ENCODE measurements at places on chromosomes 16 and 17.

- no peak for DNase-seq
- H3K36me3 ChIP-seq: no peaks in the 10 kb centered on the region
- H3K4me3 ChIP-seq: peak overlapping the region; percentile 53
- peak overlapping the region; percentile 75 for H3K27ac ChIP-seq
- H3K4me1 ChIP-seq: peaks cover 19% of the 10 kb centered on the region
- H3K27me3 ChIP-seq: peaks cover 15% of the 10 kb centered on the region
Measured at GRCh38 chr17:48554412-48555257, 9.7 kb upstream of the HOXB2 start.

DNA sequence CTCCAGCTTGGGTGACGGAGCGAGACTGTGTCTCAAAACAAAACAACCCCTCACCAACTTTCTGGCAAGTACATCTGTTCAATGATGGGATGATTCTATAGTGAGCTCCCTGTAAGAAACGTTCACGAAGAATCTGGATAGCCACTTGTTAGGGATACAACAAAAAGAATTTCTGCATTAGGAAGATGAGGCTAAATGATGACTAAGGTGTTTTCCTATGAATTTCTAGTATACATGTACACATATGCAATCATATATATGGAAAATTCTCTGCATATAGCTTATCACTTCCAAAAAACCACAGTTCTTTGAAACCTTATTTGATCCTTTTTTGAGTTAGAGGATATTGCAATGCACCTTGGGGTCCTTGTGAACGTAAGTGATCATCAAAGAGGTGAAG lies 64.4 kb upstream of the CLEC18A start:
- DNase-seq: no peak
- H3K4me1 ChIP-seq: peaks cover 3% of the 10 kb centered on the region
- no peaks in the 10 kb centered on the region for H3K36me3 ChIP-seq

DNA sequence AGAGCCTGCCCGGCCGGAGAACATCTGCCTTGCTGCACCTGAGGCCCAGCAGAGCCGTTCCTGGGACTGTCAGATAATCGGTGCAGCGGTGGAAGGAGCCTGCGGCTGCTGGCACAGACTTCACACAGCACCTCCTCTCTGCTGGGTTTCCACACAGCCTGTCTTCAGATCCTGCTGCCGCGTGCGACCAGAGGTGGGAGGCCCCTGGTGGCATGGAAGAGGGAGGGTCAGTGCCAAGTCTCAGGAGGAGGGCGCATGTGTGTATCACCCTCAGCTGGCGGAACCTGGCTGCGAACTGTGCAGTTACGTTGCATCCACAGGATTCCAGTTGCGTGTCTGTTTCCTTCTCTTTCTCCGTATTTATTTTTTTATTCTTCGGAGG lies 3.3 kb downstream of the CDK5R1 start:
- no peak overlapping the region for H3K27ac ChIP-seq
- no peaks in the 10 kb centered on the region for H3K27me3 ChIP-seq
- peaks cover 23% of the 10 kb centered on the region for H3K4me1 ChIP-seq
- no peaks in the 10 kb centered on the region for H3K36me3 ChIP-seq
- DNase-seq: no peak

DNA sequence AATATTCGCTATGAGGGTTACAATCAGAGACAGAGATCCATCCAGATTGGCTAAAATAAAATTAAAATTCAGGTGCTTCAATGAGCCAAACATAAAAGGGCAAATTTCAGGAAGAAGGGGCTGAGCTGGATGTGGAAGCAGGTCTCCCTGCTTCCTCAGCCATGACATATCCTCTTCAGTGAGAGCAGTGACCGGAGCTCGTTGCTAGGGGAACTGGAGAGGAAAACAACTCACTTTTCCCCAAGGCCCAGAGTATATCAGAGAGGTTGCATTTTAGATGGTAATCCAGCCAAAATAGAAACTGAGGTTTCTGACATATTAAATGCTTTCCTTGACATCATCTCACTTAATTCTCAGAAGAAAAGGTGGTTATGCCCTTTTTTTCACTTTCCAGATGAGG lies 503.5 kb downstream of the HS3ST4 start:
- no peak overlapping the region for H3K27ac ChIP-seq
- H3K36me3 ChIP-seq: no peaks in the 10 kb centered on the region
- DNase-seq: no peak
- no peak overlapping the region for H3K4me3 ChIP-seq

DNA sequence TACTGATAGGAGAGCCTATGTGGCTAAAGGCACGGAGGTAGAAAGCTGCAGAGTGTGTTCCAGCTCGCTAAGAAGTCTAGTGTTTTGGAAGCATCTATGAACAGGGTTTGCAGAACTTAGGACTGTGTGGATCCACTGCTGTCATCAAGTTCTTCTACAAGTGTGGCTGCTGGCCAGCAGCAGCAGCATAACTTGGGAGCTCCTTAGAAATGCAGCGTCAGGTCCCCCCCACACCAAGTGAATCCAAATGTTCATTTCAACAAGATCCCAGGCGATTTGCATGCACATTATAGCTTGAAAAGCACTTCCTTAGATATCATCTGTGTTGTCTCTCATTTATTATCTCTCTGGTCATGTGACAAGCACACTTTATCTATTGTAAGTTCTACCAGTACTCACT lies 131.9 kb upstream of the SHISA6 start:
- H3K27me3 ChIP-seq: no peaks in the 10 kb centered on the region
- DNase-seq: no peak
- H3K27ac ChIP-seq: no peak overlapping the region
- H3K4me1 ChIP-seq: no peaks in the 10 kb centered on the region

DNA sequence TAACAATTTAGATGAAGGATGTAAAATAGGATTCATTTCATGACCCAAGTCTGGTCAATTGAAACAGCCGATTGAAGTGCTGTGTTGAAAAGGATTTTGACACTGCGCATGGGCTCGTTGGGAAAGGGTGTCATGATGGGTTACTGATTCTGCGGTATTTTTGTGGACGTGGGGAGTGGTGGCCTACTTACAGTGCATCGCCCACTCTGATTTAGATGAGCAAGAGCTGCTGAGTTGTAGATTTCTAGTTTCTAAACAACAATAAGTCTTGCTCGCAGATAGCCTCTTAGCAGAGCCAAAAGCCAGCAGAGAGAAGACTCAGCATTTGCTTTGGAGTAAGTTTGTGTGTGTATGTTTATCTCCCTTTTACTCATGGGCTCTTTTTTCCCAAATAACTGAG lies 731.0 kb downstream of the MAF start:
- no peak for DNase-seq
- H3K4me1 ChIP-seq: peaks cover 15% of the 10 kb centered on the region
- H3K36me3 ChIP-seq: no peaks in the 10 kb centered on the region
- H3K27me3 ChIP-seq: no peaks in the 10 kb centered on the region
- H3K27ac ChIP-seq: no peak overlapping the region

GRCh38 chr17:76702076-76702475 lies 8.7 kb downstream of the MXRA7 start:
- peak overlapping the region; percentile 88 for H3K27ac ChIP-seq
- no peak overlapping the region for H3K4me3 ChIP-seq
- peaks cover 38% of the 10 kb centered on the region for H3K4me1 ChIP-seq

- H3K27me3 ChIP-seq: no peaks in the 10 kb centered on the region
- H3K4me3 ChIP-seq: no peak overlapping the region
- H3K4me1 ChIP-seq: no peaks in the 10 kb centered on the region
- no peak for DNase-seq
Measured at GRCh38 chr17:16423226-16423872, 8.0 kb downstream of the TRPV2 start.

DNA sequence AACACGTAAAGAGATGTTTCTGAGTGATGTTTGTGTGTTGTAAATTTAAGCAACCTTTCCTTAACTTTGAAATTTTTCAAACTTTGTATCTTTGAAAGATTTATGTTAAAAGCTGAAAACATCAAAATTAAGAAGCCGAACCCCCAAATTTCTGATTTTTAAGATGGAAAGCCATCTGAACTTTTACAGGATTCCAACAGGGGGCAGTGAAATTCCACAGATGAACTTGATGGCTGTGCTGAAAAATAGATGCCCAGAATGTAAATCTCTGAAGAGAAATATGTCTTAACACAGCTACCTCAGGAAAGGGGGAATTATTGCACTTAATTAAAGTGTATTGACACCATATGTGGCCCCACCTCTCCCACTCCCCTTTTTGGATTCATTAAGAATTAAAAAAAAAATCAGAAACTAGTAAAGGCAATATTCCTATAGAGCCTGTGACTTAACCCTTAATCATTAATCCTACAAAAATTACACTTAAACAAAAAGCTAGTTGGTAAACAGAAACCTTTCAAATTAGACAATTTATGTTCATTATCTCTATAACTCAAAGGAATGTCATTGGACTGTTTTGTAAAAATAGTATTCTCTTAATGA lies 597.9 kb downstream of the KCNJ2 start:
- no peak for DNase-seq
- H3K4me1 ChIP-seq: no peaks in the 10 kb centered on the region
- H3K27me3 ChIP-seq: no peaks in the 10 kb centered on the region
- H3K4me3 ChIP-seq: no peak overlapping the region

- no peaks in the 10 kb centered on the region for H3K27me3 ChIP-seq
- DNase-seq: no peak
- H3K4me1 ChIP-seq: no peaks in the 10 kb centered on the region
- H3K36me3 ChIP-seq: no peaks in the 10 kb centered on the region
- H3K27ac ChIP-seq: no peak overlapping the region
Measured at GRCh38 chr17:65794572-65794971, 233.1 kb upstream of the AXIN2 start.

DNA sequence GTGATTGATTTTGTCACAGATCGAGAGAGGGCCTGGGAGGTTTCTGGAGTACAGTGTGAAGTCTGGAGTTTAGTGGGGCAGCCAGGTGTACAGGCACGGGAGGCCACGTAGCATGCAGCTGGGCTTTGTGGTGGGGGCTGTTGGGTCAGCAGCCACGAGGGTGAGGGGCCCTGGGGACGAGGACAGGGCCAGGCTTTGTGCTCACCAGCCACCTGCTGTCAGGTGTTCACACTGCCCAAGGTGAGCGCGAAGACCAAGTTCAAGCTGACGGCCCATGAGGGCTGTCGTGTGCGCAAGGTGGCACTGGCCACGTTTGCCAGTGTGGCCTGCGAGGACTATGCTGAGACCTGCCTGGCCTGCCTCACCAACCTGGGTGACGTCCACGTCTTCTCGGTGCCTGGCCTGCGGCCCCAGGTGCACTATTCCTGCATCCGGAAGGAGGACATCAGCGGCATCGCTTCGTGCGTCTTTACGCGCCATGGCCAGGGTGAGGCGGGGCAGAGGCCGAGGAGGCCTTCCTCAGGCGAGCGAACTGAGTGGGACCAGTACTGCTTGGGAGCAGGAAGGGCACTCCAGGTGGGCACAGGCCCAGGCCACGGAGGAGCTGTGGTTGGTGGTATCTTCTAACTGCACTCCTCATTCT lies 15.9 kb downstream of the LLGL1 start:
- DNase-seq: no peak
- H3K27ac ChIP-seq: no peak overlapping the region
- peaks cover 35% of the 10 kb centered on the region for H3K36me3 ChIP-seq
- H3K4me1 ChIP-seq: no peaks in the 10 kb centered on the region
- H3K27me3 ChIP-seq: no peaks in the 10 kb centered on the region
- H3K4me3 ChIP-seq: no peak overlapping the region

DNA sequence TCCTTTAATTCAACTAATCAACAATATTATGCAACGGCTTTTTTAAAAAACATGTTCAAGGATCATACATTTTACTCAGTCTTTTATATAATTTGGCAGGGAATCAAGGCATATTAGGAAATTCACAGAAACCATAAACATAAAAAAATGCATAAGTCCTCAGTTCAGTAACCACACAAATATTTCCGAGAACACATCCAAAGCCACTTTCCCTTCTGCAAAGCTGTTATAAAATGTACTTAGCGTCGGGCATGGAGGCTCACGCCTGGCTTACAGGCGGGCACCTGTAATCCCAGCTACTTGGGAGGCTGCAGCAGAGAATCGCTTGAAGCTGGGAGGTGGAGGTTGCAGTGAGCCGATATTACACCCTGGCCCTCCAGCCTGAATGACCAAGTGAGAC lies 9.7 kb upstream of the ZC3H7A start:
- H3K27me3 ChIP-seq: no peaks in the 10 kb centered on the region
- no peaks in the 10 kb centered on the region for H3K36me3 ChIP-seq
- H3K27ac ChIP-seq: no peak overlapping the region
- no peak overlapping the region for H3K4me3 ChIP-seq
- no peak for DNase-seq
- no peaks in the 10 kb centered on the region for H3K4me1 ChIP-seq

GRCh38 chr16:10536814-10537389 lies 43.5 kb downstream of the EMP2 start:
- DNase-seq: no peak
- H3K27me3 ChIP-seq: no peaks in the 10 kb centered on the region
- H3K4me1 ChIP-seq: peaks cover 7% of the 10 kb centered on the region

- peak overlapping the region; percentile 96 for H3K27ac ChIP-seq
- H3K4me3 ChIP-seq: peak overlapping the region; percentile 88
- peaks cover 51% of the 10 kb centered on the region for H3K4me1 ChIP-seq
- no peaks in the 10 kb centered on the region for H3K27me3 ChIP-seq
- no peak for DNase-seq
Measured at GRCh38 chr17:63842173-63842539, 329 bp downstream of the SMARCD2 start.

DNA sequence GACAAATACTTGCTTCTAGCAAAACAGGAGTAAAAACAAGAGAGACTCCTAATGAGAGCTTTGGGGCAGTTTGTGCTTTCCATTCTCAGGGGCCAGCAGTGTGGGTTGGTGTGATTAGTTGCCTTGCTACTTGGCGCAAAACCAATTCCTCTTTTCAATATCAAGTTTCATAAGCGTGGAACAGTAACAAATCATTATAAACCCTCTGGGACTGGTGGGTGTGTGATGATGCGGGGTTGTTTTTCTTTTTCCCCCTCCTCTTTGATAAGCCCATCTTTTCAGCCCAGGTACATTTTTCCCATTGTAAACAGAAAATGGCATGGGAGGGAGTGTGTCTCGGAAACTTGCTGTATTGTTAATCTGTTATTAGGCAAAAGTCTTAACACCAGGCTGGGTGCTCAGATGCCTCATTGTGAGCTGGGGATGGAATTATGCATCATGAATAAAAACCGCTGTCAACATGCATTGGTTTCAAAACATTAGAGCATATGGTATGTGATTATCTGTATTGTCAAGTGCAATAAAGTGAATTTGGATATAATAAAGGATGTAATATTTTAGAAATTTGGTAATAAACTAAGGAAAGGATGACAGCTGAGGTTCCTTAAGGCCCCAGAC lies 166.4 kb downstream of the CCDC182 start:
- H3K27me3 ChIP-seq: no peaks in the 10 kb centered on the region
- H3K36me3 ChIP-seq: no peaks in the 10 kb centered on the region
- H3K4me1 ChIP-seq: peaks cover 24% of the 10 kb centered on the region
- no peak for DNase-seq
- no peak overlapping the region for H3K4me3 ChIP-seq

GRCh38 chr17:1158879-1159278 lies 20.9 kb downstream of the ABR start:
- no peak overlapping the region for H3K4me3 ChIP-seq
- H3K36me3 ChIP-seq: no peaks in the 10 kb centered on the region
- no peaks in the 10 kb centered on the region for H3K4me1 ChIP-seq
- DNase-seq: no peak
- H3K27ac ChIP-seq: no peak overlapping the region
- no peaks in the 10 kb centered on the region for H3K27me3 ChIP-seq
